ENCODE measurements at places on chromosomes 2 and 18. TPM values are rescaled to one million over a fixed set of nuclear protein-coding genes. Genes with fewer than 3 reads are reported as not detected.

GRCh38 chr2:71505086-71505769 is 51.9 kb downstream of the DYSF start:
- no peak overlapping the region for H3K4me3 ChIP-seq
- peak; percentile 85 for DNase-seq
- H3K36me3 ChIP-seq = no peaks in the 10 kb centered on the region
- no peaks in the 10 kb centered on the region for H3K27me3 ChIP-seq

The SP3 gene
- total RNA-seq = 183 TPM

GRCh38 chr2:102489646-102490045 is 16.6 kb downstream of the SLC9A4 start:
- DNase-seq = no peak
- no peaks in the 10 kb centered on the region for H3K27me3 ChIP-seq

- no peaks in the 10 kb centered on the region for H3K36me3 ChIP-seq
- H3K27ac ChIP-seq = no peak overlapping the region
- H3K27me3 ChIP-seq = no peaks in the 10 kb centered on the region
These were observed 140.4 kb downstream of the CDH2 start for GRCh38 chr18:28036488-28036887.

The UGT1A5 gene
- total RNA-seq = not detected

DNA sequence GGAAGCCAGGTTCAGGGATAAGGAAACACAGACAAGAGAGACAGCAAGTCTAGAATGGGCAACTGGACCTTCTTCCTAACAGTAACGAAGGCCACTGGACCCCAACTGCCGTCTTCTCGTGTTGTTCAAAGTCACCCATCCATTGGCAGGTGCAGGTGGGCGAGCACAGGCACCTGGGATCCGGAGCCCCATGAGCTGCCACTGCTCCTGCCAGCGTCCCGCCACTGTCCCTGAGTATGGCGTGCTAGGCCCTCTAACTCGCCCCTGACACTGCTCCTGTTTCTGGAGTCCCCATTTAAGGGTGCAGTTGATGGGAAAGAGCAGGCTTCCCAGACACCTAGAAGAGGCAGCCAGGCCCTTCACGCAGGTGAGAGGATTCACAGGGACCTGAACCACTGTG is 48.0 kb downstream of the NDUFA10 start:
- peaks cover 16% of the 10 kb centered on the region for H3K36me3 ChIP-seq
- no peaks in the 10 kb centered on the region for H3K4me1 ChIP-seq
- H3K4me3 ChIP-seq = no peak overlapping the region
- H3K27me3 ChIP-seq = no peaks in the 10 kb centered on the region
- DNase-seq = no peak

The DSG2 gene
- total RNA-seq = 26.8 TPM

GRCh38 chr2:205937211-205937610 is 148.8 kb downstream of the INO80D start:
- H3K27me3 ChIP-seq = no peaks in the 10 kb centered on the region
- H3K27ac ChIP-seq = no peak overlapping the region
- H3K4me1 ChIP-seq = no peaks in the 10 kb centered on the region
- no peaks in the 10 kb centered on the region for H3K36me3 ChIP-seq
- no peak for DNase-seq
- H3K4me3 ChIP-seq = no peak overlapping the region

- peaks cover 4% of the 10 kb centered on the region for H3K36me3 ChIP-seq
- no peak overlapping the region for H3K27ac ChIP-seq
- H3K4me1 ChIP-seq = peaks cover 26% of the 10 kb centered on the region
- DNase-seq = no peak
These were observed 22.1 kb downstream of the MLPH start for GRCh38 chr2:237509151-237509550.

The CD207 gene
- total RNA-seq = 0.86 TPM

The KIF3C gene
- total RNA-seq = 6.2 TPM

The BCL2 gene
- 8.6 TPM for total RNA-seq

The ATF2 gene
- 43.2 TPM for total RNA-seq

The COLEC11 gene
- 0.71 TPM for total RNA-seq

The MAIP1 gene
- total RNA-seq = 12.4 TPM

- H3K4me3 ChIP-seq = no peak overlapping the region
- no peaks in the 10 kb centered on the region for H3K4me1 ChIP-seq
- H3K27me3 ChIP-seq = no peaks in the 10 kb centered on the region
- H3K27ac ChIP-seq = no peak overlapping the region
- no peak for DNase-seq
These were observed 321.9 kb upstream of the NETO1 start for GRCh38 chr18:73189718-73190117.

- no peaks in the 10 kb centered on the region for H3K4me1 ChIP-seq
- H3K27ac ChIP-seq = no peak overlapping the region
- H3K27me3 ChIP-seq = no peaks in the 10 kb centered on the region
- DNase-seq = peak; percentile 34
- H3K36me3 ChIP-seq = no peaks in the 10 kb centered on the region
These were observed 94.1 kb downstream of the CSRNP3 start for GRCh38 chr2:165563468-165564225.

- DNase-seq = no peak
- no peaks in the 10 kb centered on the region for H3K4me1 ChIP-seq
- H3K4me3 ChIP-seq = no peak overlapping the region
- no peaks in the 10 kb centered on the region for H3K27me3 ChIP-seq
- H3K36me3 ChIP-seq = no peaks in the 10 kb centered on the region
These were observed 948.6 kb downstream of the LRP1B start for GRCh38 chr2:141182246-141182645.

The OTOF gene
- not detected for total RNA-seq

The CDC42EP3 gene
- total RNA-seq = 38.7 TPM

The SERTAD2 gene
- 26.7 TPM for total RNA-seq

DNA sequence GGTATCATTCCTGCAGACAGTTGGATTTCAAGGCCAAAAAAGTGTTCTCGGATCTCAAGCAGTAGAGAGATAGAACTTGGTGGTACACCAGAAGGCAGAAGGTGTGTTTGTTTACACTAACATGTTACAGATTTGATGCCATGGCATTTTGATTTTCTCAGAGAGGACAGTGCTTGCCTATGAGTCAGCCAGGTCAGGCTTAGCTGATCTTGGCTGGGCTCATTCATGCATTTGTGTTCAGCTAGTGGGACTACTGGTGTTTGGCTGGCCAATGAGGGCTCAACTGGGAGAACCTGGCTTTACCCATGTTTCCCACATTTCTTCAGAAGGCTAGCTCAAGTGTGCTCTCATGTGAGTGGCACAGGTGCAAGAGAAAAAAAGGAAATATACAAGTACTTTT is 162.0 kb downstream of the C1D start:
- H3K36me3 ChIP-seq = no peaks in the 10 kb centered on the region
- H3K4me1 ChIP-seq = no peaks in the 10 kb centered on the region
- H3K27ac ChIP-seq = no peak overlapping the region
- no peak for DNase-seq

GRCh38 chr2:99622534-99622933 is 132.7 kb upstream of the REV1 start:
- peaks cover 1% of the 10 kb centered on the region for H3K4me1 ChIP-seq
- no peak overlapping the region for H3K4me3 ChIP-seq
- no peaks in the 10 kb centered on the region for H3K27me3 ChIP-seq
- no peak for DNase-seq

The TRAPPC12 gene
- total RNA-seq = 117 TPM

GRCh38 chr18:12059334-12060181 is 34.1 kb upstream of the ANKRD62 start:
- no peak overlapping the region for H3K27ac ChIP-seq
- no peaks in the 10 kb centered on the region for H3K36me3 ChIP-seq
- H3K4me3 ChIP-seq = no peak overlapping the region
- DNase-seq = no peak

DNA sequence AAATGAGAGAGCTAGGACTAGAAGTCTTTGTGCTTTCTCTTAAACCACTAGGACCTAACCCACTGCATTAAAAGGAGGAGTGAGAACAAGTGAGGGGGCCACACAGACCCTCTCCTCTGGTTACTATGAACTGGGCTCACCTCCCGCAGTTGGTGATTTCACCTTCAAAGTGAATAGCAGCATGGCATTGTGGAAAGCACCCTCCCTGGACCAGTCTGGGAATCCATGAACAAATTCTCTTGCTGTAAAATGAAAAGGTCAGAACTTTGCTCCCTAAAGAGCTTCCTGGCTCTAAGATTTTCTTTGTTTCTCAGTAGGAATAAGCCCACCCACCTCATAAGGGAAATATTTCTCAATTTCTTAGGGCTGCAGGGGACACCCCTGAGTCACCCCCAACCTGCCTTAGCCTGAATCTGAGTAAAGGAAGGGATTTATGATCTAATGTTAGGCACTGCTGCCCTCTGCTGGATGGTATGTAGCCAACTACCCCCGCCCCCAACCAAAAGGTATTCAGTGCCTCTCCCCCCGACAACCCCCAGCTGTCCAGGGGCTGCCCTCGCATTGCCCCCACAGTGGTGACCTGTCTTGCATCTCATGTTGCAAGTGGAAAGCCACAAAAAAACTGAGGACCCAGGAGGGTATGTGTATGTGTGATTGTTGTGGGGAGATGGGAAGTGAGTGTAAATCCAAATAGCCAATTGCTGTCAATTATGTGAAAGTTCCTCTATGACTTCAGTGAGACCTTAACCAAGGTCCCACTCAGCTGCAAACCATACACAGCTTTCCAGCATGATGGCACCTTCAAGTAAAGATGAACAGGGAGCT is 230.9 kb upstream of the SLC14A2 start:
- peak; percentile 63 for DNase-seq
- H3K4me1 ChIP-seq = no peaks in the 10 kb centered on the region
- no peaks in the 10 kb centered on the region for H3K27me3 ChIP-seq
- H3K4me3 ChIP-seq = no peak overlapping the region
- no peaks in the 10 kb centered on the region for H3K36me3 ChIP-seq

DNA sequence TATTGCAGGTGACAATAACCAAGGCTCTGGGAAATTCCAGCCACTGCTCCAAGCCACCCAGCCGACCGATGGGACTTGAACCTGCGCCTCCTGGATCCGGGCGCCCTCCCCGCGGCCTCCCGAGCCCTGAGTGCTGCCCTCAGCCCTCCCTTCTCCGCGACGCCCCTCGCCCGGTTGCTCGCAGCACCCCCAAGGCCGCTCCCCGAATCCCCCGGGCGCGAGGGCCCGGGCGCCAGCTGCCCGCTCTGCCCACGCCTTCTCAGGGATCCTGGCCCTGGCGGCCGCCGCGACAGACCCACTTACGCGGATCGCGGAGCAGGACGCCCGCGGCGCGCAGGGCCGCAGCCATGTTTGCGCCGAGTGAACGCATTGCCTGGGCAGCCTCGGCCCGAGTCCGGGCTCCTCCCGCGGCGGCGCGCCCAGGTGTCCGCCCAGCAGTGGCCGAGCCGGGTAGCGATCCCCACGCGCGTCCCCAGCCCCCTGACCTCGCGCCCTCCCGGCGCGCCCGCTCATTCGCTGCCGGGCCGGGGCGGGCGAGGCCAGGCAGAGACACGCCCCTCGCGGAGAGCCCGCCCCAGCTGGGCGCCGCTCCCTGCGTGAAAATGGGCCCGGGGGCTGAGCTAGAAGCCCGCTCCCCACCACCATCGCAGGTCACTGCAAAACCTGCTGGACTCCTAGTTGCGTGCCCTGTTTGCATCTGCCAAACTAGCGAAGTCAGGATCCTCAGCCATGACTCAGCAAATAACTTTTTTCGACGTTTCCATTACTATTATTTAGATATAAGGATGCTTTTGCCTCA is at the start of gene FECH:
TSS of gene FECH (minus strand) at position 452 of the 799 bp plus-strand sequence. CDS start at position 370, 82 bp downstream.
- peak within 1 kb of the TSS; percentile 76 for H3K4me3 ChIP-seq
- peak within 1 kb of the TSS; percentile 92 for H3K27ac ChIP-seq
- peaks cover 9% of the 10 kb centered on the region for H3K4me1 ChIP-seq
- peak; percentile 75 for DNase-seq
- no peaks in the 10 kb centered on the region for H3K27me3 ChIP-seq

DNA sequence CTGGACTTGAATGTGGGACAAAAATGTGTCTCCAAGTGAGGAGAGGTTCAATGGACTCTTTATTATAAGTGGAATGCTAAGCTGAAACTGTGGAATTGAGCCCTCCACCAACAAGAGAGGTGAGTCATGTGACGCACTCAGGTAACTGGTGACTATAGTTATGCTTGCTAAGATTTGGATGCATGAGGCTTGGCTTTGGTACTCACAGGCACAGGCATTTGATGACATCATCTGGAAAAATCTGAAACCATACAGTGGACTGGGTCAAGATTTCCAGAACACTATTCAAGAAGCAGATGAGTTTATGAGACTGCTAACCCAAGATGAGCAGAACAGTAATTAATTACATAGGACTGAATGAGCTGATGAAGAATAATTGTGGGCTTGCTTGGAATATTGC is 15.7 kb upstream of the SULT1C3 start:
- no peaks in the 10 kb centered on the region for H3K4me1 ChIP-seq
- no peak overlapping the region for H3K27ac ChIP-seq
- DNase-seq = no peak
- no peak overlapping the region for H3K4me3 ChIP-seq
- no peaks in the 10 kb centered on the region for H3K27me3 ChIP-seq
- H3K36me3 ChIP-seq = no peaks in the 10 kb centered on the region

DNA sequence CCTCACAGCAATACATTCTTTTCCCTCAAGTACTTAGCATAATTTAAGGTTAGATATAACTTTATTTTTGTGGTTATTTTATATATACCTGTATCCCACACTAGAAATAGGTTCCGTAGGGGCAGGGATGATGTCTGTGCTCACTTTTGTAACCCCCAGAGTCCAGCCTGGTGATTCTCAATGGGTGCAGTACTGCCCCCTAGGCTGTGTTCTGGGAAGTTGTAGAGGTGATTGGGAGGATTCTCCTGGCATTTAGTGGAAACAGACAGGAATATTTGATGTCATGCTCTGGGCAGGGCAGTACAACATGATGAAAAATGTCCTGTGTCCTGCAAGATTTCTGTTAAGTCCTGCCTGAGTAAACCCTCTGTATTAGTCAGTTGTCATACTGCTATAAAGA is 333.3 kb downstream of the PLCL1 start:
- no peaks in the 10 kb centered on the region for H3K4me1 ChIP-seq
- no peaks in the 10 kb centered on the region for H3K27me3 ChIP-seq
- no peak for DNase-seq
- H3K4me3 ChIP-seq = no peak overlapping the region
- no peaks in the 10 kb centered on the region for H3K36me3 ChIP-seq

The SNED1 gene
- total RNA-seq = 57.1 TPM

DNA sequence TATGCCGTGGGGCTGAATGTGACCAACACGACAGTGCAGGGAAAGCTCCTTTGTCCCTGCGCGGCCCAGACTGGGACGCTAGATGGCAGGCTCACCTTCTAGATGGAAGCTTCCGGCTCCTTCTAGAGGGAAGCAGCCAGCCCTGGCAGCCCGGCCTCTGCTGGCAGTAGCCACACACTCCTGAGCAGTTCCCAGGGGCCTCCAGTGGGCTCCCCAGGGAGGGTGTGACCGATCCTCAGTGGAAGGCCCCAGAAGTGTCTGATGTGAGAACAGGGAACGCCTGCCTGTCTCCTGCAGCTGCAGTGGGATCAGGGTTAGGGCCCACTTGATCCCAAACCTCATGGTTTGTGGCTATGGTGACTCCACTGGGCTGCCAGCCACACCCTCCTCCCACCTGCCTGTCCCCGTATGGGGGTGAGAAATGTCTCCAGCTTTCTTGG is 48.5 kb upstream of the LRPPRC start:
- H3K4me3 ChIP-seq = no peak overlapping the region
- peak; percentile 82 for DNase-seq
- no peak overlapping the region for H3K27ac ChIP-seq
- H3K36me3 ChIP-seq = no peaks in the 10 kb centered on the region

GRCh38 chr2:58852243-58852642 is 611.1 kb upstream of the FANCL start:
- no peaks in the 10 kb centered on the region for H3K4me1 ChIP-seq
- no peak for DNase-seq
- H3K36me3 ChIP-seq = no peaks in the 10 kb centered on the region
- no peaks in the 10 kb centered on the region for H3K27me3 ChIP-seq
- H3K27ac ChIP-seq = no peak overlapping the region

- no peaks in the 10 kb centered on the region for H3K27me3 ChIP-seq
- no peaks in the 10 kb centered on the region for H3K36me3 ChIP-seq
- no peak overlapping the region for H3K27ac ChIP-seq
- no peak for DNase-seq
- H3K4me1 ChIP-seq = no peaks in the 10 kb centered on the region
These were observed 172.9 kb downstream of the GALNT1 start for GRCh38 chr18:35754464-35754863.
